Lower lobe of right lung (tissue), 2 donors: ENCODE measurements at places on chromosomes 4 and X. TPM values are rescaled to one million over a fixed set of nuclear protein-coding genes. Genes with fewer than 3 reads are reported as not detected.

ZNF674 gene
- 5.6 TPM for total RNA-seq

RXFP1 gene
- total RNA-seq: 6.9 TPM

TASL gene
- 8.0 TPM for total RNA-seq

MEPE gene
- not detected for total RNA-seq

NPY5R gene
- total RNA-seq: not detected

ANOS1 gene
- total RNA-seq: 46.2 TPM

- no peak for DNase-seq
These were observed 192.2 kb downstream of the BCOR start for GRCh38 chrX:39905538-39905891.

- DNase-seq: no peak
These were observed 12.8 kb downstream of the THAP9 start for GRCh38 chr4:82913305-82913704.

DNA sequence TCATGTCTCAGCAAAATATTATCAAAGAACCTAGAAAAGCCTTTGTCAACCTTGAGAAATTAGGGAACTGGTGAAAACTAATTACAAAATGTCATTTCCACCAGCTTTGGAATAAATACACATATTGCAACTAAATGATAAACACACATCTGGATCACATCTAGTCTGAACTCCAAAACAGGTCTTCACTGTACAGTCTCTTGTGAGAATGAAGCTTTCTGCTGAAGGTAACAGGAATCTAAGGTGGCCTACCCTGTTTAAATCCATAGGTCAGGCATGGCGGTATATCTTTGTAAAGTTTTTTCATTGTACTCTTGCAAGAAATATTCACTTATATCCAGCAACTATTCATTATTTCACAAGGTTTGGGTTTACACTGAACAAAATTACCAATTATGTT lies 1.7 kb downstream of the SH3D19 start:
- DNase-seq: no peak

- DNase-seq: no peak
These were observed 56.8 kb downstream of the RXFP1 start for GRCh38 chr4:158578476-158578875.

- no peak for DNase-seq
These were observed 31.3 kb upstream of the TFDP3 start for GRCh38 chrX:133249266-133250058.

DNA sequence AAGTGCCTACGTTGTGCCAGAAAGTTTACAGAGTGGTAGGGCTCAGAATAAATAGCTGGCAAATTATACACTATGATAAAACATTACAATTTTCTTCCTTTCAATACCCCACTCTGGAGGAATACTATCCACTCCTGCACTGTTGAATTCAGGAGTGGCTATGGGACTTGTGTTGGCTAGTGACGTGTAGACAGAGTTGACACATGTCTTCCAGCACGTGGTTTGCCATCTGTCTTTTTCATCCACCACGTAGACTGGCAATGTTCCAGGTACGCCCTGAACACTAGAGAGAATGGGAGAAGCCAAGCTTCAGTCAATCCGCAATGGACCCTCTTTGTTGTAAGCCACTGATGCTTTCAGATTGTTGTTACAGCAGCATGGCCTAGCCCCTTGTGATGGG lies 168.8 kb upstream of the RBPJ start:
- no peak for DNase-seq

- DNase-seq: no peak
These were observed 2.4 kb downstream of the MOSPD2 start for GRCh38 chrX:14875624-14876023.

GRCh38 chrX:85223359-85223758 lies 20.2 kb downstream of the SATL1 start:
- DNase-seq: no peak

GRCh38 chr4:98873059-98873458 lies 55.9 kb downstream of the EIF4E start:
- no peak for DNase-seq

DNA sequence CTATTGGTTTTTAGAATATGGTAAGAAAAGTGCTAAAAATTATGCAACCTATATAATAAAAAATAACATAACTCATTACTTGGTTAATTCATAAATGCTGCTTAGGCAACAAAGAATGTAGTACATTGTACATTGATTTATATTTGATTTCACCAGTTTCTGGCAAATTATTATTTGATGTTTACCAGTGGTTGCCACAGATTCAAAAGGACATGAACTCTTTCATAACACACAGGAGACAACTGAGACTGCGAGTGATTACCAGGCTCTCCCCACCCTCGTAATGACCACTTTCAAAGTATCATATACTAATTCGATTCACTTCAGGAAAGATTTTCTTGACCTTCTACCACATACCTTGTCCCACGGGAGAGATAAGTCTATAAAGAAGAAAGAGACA lies 158.5 kb downstream of the NR3C2 start:
- no peak for DNase-seq

GRCh38 chr4:38365748-38366310 lies 298.2 kb upstream of the KLF3 start:
- no peak for DNase-seq

DNA sequence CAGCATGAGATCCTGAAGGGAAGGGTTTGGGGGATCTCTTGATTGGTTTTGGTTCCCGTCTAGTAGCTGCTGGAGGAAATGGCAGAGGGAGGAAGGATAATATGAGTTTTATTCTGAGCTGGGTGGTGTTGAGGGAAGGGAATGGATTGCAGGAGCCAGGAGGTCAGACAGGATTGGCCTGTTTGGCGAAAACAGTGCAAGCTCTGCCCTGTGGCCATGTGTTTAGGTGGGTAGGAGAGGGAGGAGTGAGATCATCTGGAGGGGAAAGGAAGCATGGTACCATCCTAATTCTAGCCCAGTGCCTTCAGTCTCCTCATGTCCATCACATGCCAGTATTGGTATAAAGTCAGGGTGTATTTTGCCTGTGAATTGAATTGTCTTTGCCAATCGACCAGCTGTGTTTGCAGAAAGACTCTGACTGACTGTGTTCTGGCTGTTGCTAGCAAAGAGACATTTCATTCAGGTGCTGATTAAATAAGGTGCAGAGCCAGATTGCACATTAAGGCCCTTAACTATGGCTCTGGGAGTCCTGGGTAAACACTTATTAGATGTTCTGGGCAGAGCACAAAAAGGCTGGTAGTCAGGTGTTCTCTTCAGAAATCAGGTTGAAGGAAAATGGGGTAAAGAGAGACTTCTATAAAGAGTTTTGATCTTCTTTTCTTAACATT lies 10.0 kb downstream of the TMEM164 start:
- DNase-seq: no peak

DNA sequence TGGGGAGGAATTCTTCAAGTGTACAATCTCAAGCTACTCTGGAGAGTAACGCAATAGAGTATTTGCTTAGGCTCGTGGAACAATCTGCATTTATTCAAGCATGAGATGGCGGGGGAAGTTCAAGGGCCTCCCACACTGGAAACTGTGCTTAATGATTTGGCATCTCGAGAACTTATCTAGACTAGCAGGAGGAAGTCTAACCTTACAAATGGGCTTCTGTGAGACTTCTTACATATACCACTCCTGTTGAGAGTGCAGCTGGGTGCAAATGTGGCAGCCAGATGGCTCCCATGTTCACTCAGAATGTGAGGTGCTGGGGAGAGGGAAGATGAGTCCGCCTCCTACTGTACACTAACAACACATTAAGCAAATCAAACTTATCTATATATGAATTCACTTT lies 29.3 kb upstream of the PTPN13 start:
- DNase-seq: no peak

DNA sequence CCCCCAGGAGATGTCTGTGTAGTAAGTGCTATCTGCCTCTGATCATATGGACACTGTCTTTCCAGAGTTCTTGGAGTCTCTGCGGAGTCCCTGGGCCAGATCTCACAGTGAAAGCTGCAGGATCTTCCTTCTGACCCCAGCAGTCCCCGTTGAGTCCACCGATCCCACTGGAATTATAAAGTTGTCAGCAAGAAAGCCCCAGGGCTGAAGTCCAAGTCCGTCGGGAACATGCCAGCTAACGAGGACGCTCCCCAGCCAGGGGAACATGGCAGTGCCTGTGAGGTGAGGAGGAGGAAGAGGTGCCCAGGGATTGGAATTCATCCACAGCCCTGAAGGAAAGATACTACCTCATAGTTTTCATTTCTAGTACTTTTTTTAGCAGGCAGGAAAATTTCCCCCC lies 9.3 kb downstream of the ZNF81 start:
- no peak for DNase-seq

DNA sequence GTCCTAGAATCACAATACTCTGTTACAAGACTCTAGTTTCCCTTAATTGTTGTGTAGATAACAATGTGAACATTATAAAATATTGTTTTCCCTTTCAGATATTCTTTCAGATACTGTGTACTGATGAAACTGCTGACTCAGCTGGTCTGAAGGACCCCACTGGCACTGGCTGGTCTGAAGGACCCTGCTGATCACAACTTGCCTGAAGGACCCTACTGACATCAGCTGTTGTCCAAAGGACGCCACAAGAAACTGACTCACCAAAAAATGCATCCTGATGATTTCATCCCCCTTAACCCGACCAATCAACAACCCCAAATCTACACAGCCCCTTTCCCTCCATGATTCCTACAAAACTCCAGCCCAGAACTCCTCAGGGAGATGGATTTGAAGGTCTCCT lies 258.8 kb upstream of the GNPDA2 start:
- DNase-seq: no peak

DNA sequence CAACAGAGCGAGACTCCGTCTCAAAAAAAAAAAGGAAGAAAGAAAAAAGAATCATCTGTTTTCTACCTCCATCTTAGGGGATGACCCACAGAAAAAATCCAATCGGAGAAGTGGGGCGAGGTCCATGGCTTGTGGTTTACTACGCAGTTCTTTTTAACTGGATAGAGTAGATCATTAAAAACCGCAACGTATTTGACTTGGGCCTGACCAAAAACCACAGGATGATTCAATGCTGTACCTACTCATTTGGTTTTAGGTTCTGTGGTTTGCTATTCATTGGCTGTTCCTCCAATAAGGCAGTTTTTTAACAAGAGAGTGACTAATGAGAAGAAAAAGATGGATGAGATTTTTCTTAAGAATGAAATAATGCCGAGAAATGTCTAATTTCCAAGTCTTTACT lies 83.7 kb downstream of the FREM3 start:
- no peak for DNase-seq

DNA sequence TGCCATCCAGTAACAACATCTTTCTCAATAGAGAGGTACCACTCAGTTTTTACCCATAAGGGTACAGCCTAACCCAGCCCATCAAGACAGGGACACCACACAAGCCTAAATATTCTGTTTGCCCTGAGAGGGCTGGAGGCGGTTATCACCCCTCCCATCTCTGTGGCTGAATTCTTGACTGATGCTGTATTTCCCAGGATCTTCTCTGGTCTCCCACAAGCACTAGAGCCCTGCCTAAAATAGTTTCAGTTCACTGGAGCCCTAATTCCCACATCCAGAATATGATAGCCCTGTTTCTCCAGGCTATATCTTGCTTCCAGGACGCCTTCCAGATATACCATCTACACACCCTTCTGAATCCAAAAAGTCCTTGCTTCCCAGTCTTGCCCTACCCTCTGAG lies 91.6 kb upstream of the NMU start:
- DNase-seq: no peak

DNA sequence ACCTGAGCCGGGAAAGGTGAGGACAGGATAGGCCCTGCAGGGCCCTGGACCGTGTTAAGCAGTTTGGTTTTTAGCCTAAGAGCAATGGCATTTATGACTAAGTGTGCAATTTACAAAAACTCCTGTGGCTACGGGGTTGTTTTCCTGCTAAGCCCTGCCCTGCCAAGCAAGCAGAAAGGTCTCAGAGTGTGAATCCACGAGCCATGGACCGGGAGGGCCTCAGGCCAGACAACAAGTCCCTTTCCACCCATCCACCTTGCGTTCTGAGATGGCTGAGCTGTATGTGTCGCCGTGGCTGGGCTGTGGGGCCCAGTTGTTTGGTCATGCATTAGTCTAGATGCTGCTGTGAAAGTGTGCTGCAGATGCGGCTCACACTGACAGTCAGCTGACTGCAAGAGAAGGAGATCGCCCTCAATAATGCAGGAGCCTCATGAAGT lies 33.9 kb upstream of the AFAP1 start:
- DNase-seq: no peak

DNA sequence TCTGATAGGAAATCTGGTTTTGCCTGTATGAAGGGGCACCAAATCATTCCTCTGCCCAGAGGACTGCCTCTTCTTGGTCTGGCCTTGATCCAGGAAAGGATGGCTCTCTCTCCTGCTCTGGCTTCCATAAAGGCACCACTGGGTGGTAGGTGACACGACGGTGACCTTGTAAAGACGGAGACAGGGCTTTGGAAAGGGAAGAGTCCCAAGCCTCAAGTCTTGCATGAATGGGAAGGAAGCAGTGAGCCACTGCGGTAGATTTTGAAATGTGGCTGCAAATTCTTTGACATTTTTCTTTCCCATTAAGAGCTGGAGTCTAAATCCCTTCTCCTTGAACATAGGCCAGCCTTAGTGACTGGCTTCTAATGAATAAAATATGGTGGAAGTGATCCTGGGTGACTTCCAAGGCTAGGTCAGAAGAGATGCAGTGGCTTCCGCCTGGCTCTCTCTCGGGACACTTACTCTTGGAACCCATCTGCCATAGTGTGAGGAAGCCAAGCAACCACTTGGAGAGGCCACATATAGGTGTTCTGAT lies 347.4 kb downstream of the BCOR start:
- DNase-seq: no peak

- no peak for DNase-seq
These were observed 218.4 kb upstream of the BMP3 start for GRCh38 chr4:80812145-80812544.

DNA sequence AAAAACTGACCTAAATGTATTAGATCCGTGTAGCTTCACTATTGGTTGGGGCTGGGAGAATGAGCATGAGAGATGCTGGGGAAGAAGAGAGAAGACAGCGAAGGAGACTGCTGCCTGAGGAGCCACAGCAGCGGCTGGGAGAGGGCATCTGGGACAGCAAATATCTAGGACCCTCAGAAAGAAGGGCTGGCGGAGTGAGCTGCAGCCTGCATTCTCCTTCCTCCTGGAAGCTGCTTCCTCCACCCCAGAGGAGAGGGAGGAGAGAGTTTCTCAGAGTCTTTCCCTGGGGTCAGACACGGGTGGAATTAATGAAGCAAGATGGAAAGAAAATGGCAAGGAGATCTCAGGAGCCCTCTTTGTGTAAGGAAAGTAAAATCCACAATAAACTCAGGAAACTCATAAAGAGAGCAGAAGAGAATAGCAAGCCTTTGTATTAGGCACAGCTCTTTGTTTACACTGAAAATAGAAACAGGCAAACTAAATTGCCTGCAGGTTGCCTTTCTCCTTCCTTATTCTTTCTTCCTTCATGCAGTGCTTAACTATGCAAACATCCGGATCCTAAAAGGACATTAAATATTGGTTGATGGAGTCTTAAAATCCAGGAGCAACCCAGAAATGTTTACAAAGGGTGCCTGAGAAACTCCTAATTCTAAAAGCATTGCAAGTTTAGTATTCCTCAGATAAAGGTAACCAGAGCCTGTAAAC lies 130.3 kb upstream of the GALNT7 start:
- no peak for DNase-seq

GRCh38 chr4:42615131-42615763 lies 41.7 kb downstream of the ATP8A1 start:
- DNase-seq: no peak

DNA sequence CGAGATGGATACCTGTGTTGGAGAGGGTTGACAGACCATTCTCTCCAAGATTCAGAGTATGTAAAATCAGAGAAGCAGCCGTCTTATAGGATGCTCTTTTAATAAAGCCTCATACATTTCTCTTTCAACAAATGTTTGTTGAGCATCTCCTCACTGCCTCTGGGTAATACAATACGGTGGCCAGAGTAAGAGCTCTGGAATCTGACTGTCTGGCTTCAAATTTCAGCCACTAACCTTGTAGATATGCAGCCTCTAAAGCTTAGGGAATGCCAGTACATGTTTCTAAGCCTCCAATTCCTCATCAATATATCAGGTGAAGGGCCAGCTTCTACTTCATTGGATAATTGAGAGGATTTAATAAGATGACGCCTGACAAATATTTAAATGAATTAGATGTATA lies 61.3 kb downstream of the CLNK start:
- no peak for DNase-seq
